Astrocyte of the spinal cord (primary cell): ENCODE measurements at places on chromosomes 6 and 20.

GRCh38 chr6:131469130-131469529 lies 103.9 kb upstream of the ARG1 start:
- DNase-seq, result no peak

DNA sequence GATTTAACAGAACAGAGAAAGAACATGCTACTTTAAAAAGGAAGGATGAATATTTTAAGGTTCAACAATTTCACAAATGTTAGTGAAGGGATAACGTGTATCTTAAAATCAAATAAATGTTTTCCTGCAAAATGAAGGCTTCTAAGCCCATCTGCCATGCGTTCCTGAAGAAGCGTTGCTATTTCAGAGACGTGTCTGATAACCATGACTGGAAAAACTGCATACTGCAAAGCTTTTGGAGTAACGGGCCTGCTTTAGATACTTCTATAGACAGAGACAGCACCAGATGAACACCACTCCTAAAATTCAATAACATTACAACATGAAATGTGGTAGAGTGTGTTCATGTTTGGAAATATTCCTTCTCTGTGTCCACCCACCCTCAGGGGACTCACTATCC lies 126.0 kb downstream of the WDR27 start:
- no peak for DNase-seq

GRCh38 chr20:13243826-13244376 lies 22.8 kb downstream of the ISM1 start:
- no peak for DNase-seq

GRCh38 chr6:46291275-46291633 lies 120.5 kb upstream of the ENPP5 start:
- DNase-seq, result no peak

GRCh38 chr6:148455225-148455624 lies 112.6 kb downstream of the SASH1 start:
- DNase-seq, result peak; percentile 84

GRCh38 chr6:168785720-168786511 lies 344.9 kb downstream of the SMOC2 start:
- no peak for DNase-seq

DNA sequence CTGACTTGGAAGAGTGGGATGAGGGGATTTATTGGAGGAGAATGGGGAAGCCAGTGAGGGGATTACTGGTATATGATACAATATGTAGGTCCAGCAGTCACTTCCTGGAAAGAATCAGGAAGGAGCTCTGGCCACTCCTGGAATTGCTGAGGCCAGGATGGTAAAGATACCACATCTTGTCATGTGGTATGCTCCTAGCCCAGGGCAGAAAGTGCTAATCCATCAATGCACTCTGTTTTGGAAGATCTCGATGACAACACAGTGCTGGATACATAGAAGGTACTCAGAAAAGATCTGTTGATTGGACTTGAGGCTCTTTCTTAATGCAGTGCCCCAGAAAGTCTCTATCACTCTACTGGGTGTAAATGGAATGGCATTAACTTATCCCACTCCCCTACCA lies 52.6 kb downstream of the LAMP5 start:
- no peak for DNase-seq

GRCh38 chr20:43983359-43983758 lies 68.7 kb downstream of the TOX2 start:
- DNase-seq, result no peak

- DNase-seq, result no peak
Measured at GRCh38 chr6:168089186-168090063, 10.4 kb upstream of the FRMD1 start.

DNA sequence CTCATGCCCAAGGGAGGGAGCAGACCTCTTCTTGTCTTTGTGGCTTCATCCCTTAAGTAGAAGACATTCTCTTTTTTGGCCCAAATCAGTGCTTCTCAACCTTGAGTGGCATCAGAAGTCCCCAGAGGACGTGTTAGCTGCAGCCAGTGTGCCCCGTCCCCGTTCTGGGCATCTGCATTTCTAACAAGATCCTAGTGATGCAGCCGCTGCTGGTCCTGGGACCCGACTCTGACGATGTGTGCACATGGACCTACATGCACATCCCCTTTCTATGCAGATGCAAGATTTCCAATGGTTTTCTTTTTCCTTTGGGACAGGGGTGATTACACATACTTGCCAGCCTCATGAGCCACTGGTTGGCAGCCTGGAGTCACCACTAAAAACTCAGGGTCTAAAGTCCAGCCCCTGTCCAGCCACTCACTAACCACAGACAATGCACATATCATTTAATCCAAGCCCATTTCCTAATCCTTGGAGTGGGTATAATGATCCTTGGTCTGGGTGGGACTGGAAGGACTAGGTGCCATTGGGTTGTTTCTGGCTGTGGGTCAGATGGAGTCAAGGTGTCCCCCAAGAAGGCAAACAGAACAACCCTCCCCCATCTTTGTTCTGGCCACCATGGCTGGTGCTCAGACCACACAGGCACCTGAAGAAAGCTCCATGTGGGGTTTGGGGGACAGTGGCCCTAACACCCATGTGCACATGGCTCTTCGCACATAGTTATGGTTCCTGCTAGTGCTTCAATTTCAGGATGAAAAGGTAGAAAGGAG lies 6.4 kb downstream of the ACSS1 start:
- no peak for DNase-seq

- no peak for DNase-seq
Measured at GRCh38 chr6:43173591-43174262, 2.7 kb downstream of the SRF start.

DNA sequence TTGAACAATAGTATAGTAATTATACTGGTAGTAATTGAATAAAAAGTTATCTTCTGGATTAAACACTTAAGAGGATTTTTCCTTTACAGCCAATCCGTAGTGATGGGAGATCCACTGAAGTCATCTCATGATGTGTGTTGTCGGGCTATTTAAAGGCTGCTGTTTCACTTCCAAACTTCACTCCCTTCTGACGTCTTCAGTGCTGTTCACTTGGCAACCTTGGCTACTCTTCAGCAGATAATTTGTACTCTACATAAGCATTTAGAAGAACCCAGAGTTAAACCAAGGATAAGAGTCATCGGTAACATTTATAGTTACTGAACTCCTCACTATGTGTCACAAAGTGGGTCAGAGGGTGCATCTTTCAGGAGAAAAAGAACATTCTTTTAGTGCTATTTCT lies 179.1 kb upstream of the EYA4 start:
- peak; percentile 88 for DNase-seq

DNA sequence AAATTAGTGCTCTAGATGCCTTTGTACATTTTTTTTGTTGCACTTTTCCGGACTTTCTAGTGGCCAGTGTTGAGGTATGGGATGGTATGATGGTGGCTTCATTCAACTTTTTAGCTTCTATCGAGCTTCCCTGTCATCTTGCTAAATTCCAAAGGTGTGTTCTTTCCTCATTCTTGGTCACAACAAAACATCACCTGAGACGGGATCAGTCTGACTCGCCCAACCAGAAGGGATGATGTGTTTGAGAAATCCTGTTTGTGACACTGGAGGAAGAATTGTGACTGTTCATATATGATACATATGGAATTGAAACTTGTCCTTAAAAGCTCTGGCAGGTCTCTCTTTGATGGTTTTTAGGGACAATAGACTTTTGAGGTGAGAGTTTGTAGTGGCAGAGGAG lies 33.8 kb downstream of the KCNS1 start:
- no peak for DNase-seq

DNA sequence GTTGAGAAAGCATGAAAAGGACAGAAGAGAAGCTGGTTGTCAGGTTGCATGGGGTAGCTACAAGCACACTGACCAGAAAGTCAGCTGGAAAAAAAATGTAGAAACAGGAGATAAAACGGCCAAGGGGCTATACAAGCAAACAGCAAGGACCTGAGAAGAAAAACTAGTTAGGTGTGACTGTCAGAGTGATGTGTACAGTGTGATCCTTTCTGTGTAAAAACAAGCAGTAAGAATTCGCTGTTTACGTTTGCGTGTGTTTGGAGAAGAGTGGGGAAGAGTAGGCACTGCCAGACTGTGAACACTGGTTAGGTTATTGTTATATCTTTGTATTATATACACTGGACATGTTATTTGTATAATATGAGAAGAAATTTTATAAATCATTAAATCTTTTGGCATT lies 28.1 kb downstream of the PTPN1 start:
- no peak for DNase-seq

GRCh38 chr20:11891776-11892545 lies 25.7 kb upstream of the BTBD3 start:
- peak; percentile 73 for DNase-seq

- no peak for DNase-seq
Measured at GRCh38 chr6:106671651-106672050, 42.3 kb downstream of the QRSL1 start.

DNA sequence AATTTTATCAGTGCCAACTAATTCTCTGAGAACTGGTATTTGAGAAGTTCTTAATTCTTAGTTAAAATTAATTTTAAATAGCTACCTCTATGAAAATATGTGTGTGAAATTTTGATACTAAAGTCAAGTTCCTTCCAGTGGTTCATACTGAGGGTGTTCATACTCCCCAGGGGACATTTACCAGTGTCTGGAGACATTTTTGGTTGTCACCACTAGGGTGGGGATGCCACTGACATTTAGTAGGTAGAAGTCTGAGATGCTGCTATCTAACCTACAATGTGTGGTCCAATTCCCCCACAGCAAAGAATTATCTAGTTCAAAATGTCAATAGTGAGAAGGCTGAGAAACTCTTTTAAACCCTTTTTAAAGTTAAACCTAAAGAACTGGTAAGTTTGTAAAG lies 463.8 kb downstream of the ADGRB3 start:
- DNase-seq, result no peak

DNA sequence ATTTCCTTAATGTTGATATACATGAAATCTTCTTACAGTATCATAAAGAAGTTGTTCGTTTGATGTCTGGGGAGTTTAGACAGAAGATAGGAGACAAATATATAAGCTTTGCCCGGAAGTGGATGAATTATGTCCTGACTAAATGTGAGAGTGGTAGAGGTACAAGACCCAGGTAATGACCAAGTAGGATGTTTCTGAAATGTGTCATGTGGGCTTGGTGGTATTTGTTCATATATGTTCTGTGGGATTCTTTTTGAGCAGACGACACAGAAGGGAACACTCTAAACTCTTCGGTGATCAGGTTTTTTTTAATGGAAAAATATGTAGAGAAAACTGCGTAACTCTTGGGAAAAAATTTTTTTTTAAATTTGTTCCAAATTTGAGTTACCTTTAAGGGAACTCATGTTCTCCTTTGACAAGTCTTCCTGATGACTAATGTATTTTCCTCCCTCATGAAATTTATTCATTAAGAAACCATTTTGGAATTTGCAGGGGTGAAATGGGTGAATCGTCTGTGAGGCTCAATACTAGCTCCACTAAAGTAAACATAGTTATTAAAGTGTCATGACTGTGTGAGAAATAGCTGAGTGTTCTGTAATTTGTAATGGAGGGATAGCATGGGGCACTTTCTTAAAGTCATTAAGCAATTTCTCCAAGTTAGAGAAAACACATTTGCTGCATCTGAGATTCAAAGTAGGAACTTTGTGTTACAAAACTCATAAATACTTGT lies 100.6 kb downstream of the MAP3K4 start:
- DNase-seq, result no peak

DNA sequence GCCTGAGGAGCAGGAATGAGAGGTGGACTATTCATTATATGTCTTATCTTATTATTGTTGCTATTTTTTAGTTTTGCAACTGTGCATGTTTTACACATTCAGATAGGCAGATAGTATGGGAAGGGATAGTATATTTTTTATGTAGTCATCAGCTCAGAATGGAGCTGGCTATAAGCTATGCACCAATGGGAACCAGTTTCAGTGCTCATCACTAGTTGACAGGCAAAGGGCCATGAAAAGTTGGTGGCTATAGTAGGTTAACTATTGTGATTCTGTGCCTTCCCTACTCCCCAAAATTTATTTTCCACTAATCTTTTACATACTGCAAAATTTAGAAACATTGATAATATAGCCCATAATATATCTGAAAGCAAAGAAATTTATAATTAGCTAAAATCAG lies 5.3 kb upstream of the UBD start:
- DNase-seq, result no peak

DNA sequence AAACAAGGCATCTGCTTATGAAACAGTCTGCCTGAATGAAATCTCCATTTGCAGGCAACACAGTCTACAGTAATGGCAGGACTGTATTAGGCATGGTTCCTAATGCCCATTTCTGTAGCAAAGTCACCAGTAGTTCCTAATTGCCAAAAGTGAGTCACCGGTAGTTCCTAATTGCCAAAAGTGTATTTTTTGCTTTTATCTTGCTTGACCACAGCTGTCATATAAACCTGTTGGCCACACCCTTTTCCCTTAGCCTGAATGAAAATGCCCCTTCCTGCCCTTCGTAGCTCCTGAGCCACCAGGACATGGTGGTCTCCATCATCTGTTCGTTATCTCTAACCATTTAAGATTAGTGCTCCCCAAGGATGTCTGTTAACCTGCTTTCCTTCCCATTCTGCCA lies 34.5 kb downstream of the MTHFD1L start:
- no peak for DNase-seq

DNA sequence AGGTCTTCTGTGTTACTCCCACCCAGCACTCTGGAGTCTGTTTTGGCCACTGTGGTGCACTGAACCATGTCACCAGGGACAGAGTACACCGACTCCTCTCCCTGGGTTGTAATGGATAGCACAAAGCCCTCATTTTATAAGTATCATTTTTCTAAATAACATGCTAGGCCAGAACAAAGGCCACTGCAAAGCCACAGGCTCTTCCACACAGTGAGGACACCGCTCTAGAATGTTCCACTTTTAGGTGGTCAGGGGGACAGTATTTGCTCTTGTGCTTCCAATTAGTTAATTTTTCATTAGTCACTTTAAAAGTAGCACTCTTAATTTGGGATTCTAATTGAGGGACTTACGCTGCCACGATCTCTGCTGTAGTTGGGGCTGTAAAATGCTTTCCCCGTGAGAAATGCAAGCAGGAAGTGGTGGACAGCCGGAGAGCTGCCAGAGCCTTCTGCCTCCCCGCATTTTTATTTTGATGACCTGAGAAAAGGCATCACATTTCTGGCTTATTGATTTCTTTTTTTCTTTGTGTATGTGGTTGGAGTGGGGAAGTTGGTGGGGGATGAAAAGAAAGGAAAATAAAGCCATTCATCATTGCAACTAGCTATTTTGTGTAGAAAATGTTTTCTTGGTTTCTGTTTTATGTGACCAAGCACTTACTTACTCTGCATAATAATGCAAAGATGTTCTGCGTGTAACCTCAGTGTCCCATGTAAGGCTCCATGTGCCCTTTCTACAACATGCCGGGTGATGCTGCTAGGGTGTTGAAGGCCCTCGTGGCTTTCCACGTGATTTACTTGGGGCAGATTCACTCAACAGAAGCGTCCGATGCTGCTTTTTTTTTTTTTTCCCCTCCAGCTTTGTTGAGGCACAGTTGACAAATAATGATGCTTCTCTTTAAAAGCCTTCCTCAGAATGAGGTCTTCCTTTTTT lies 195.9 kb downstream of the SASH1 start:
- DNase-seq, result peak; percentile 83

- DNase-seq, result no peak
Measured at GRCh38 chr20:51217347-51218045, 194.6 kb upstream of the KCNG1 start.

DNA sequence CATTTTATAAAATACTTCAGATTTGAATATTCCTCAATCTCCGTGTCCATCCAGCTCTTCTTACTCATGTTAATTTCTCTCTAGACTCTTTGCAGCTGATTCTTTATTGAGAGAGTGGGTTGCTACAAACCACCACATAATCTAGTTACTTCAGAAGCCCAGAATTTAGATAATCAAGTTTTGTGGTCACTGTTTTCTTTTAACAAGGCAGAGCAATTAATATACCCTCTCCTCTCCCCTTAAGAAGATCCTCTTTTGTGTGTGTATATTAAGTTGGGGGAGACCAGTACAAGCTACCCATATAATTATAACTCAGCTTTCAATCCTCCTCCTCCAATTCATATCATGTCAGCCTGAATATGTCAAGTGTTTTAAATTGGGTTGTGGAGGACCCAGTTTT lies 95.1 kb downstream of the IRAK1BP1 start:
- no peak for DNase-seq

GRCh38 chr20:59354460-59354859 lies 54.0 kb downstream of the EDN3 start:
- DNase-seq, result no peak
